ENCODE measurements at places on chromosomes 1 and 21. TPM values are rescaled to one million over a fixed set of nuclear protein-coding genes. Genes with fewer than 3 reads are reported as not detected.

The EFNA1 gene
- 0.07 TPM for polyA plus RNA-seq

The KDM5B gene
- 33.5 TPM for polyA plus RNA-seq

The SLC45A1 gene
- polyA plus RNA-seq: 1.4 TPM

The MSH4 gene
- not detected for polyA plus RNA-seq

The OMA1 gene
- polyA plus RNA-seq: 14.6 TPM

The BARHL2 gene
- not detected for polyA plus RNA-seq

The ARMH1 gene
- 0.75 TPM for polyA plus RNA-seq

The TTLL7 gene
- 13.5 TPM for polyA plus RNA-seq

The FMO5 gene
- polyA plus RNA-seq: 2.0 TPM

The FMO4 gene
- polyA plus RNA-seq: 1.5 TPM

The MXRA8 gene
- polyA plus RNA-seq: 205 TPM

The OR2AK2 gene
- polyA plus RNA-seq: not detected

The IFT25 gene
- 40.4 TPM for polyA plus RNA-seq

The AMPD1 gene
- not detected for polyA plus RNA-seq

The KLF17 gene
- polyA plus RNA-seq: 0.20 TPM

The BLACAT1 gene
- not detected for polyA plus RNA-seq

The RAB42 gene
- polyA plus RNA-seq: 3.4 TPM

The SPRR2G gene
- not detected for polyA plus RNA-seq

The WDR64 gene
- polyA plus RNA-seq: not detected

The KCNH1 gene
- polyA plus RNA-seq: 1.5 TPM

The FCRL2 gene
- not detected for polyA plus RNA-seq

The PDE9A gene
- polyA plus RNA-seq: 2.5 TPM

The CAPN8 gene
- polyA plus RNA-seq: not detected

The ACBD6 gene
- 78.7 TPM for polyA plus RNA-seq

The TMEM269 gene
- 0.06 TPM for polyA plus RNA-seq

The RGSL1 gene
- polyA plus RNA-seq: not detected

The RNF186 gene
- not detected for polyA plus RNA-seq
